Posterior vena cava (tissue), 2 donors: ENCODE measurements at places on chromosomes 3 and 15. TPM values are rescaled to one million over a fixed set of nuclear protein-coding genes. Genes with fewer than 3 reads are reported as not detected.

- DNase-seq, result no peak
Observed at GRCh38 chr15:35702946-35703495, 157.1 kb upstream of the DPH6 start.

GRCh38 chr3:141863491-141863890 lies 13.0 kb upstream of the ATP1B3 start:
- DNase-seq, result no peak

GRCh38 chr15:69843276-69843899 lies 254.3 kb downstream of the TLE3 start:
- no peak for DNase-seq

- no peak for DNase-seq
Observed at GRCh38 chr3:30535525-30535924, 70.9 kb upstream of the TGFBR2 start.

DNA sequence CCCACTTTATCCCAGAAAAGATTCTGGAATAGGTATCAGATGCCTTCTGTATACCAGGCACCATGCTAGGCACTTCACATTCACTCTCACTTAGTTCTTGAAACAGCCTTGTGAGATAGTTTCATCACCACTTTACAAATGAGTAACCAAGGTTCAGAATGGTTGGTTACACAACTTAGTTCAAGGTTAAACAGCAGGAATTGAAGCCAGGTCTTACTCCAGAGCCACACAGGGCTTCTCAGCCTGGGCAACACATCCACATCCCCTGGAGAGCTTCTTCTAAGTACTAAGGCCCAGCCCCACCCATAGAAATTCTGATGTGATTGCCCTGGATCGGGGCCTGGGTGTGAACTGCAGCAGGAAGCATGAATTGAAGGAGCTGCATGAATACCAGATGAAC lies 18.6 kb downstream of the WHAMM start:
- DNase-seq, result no peak

GRCh38 chr3:38151667-38152265 lies 13.3 kb downstream of the MYD88 start:
- DNase-seq, result no peak

DNA sequence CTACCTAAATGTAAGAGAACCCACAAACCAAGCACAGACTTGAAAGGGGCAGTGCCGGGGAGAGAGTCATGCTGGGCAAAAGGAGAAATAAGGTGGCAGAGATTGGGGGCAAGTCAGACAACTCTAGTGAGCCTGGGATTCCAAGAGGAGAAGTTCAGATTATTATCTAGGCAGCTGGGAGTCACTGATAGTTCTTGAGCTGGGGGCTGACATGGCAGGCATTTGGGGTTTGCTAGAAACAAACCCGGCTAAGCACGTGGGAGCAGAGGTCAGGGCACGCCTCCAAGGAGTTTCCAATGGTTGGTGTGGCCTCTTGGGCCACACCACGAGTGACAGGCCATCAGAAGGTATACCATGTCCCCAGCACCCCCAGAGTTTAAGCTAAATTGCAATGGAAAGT lies 27.6 kb downstream of the SLC6A6 start:
- DNase-seq, result no peak

DNA sequence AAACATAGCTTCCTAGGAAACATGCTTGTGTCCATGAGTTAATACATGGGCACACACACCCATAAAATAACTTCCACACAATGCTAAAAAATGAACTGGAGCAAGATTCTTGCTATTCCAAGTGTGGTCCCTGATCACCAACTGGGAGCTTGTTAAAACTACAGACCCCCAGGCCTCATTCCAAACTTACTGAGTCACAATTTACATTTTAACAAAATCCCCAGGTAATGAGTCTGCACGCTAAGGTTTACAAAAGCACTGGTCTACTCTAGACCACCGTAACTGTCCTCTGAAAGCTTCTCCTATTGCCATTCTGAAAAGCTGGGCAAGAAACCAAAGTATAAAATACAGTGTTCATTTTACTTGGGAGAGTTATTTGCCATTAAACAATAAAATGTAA lies 45.4 kb downstream of the IGF2BP2 start:
- DNase-seq, result no peak

DNA sequence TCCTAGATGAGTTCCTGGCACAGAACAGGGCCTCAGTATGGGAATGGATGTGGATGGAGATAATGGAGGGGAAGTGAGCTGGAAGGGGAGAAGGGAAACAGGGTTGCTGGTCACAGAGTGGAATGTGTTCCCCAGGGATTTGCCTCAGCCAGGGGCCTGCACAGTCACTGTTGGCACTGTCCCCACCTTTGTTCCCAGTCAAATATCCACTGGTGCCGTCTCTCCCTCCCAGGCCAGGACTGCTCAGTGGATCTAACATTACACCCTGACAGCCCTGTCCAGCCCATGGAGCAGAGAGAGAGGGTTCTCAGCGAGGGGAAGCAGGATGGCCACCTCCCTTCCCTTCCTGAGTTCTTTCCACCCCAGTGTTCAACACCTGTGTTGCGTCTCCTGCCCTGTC lies 1.5 kb upstream of the PPP1R2 start:
- no peak for DNase-seq

- DNase-seq, result no peak
Observed at GRCh38 chr15:64017591-64018163, 28.6 kb downstream of the DAPK2 start.

GRCh38 chr3:69122403-69122802 lies at the start of gene LMOD3:
Gene LMOD3, minus strand, starts transcription at chr3:69122595. Its CDS starts 209 bp downstream, at chr3:69122386.
- no peak for DNase-seq

- DNase-seq, result no peak
Observed at GRCh38 chr15:80787316-80787715, 8.1 kb downstream of the CEMIP start.

GRCh38 chr3:175238801-175239200 lies 379.7 kb downstream of the NAALADL2 start:
- DNase-seq, result no peak

- no peak for DNase-seq
Observed at GRCh38 chr15:69830430-69830829, 267.3 kb downstream of the TLE3 start.

DNA sequence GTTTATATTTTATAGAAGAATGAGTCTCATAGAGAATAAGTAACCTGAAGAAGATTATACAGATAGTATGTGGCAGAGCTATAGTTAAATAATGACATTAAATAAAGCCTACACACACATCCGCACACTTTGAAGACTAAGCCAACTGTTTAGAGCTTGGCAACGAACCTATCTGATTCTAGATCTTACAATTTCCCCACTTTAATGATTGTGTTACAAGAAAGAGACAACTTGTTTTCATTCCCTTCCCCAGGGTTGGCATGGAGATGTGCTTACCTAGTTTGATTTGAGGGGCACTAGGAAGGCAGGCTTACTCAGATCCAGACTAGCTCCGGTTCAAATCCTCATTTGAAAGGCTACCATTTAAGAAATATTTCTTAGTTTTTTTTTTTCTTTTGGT lies 61.9 kb upstream of the CBLB start:
- DNase-seq, result no peak

DNA sequence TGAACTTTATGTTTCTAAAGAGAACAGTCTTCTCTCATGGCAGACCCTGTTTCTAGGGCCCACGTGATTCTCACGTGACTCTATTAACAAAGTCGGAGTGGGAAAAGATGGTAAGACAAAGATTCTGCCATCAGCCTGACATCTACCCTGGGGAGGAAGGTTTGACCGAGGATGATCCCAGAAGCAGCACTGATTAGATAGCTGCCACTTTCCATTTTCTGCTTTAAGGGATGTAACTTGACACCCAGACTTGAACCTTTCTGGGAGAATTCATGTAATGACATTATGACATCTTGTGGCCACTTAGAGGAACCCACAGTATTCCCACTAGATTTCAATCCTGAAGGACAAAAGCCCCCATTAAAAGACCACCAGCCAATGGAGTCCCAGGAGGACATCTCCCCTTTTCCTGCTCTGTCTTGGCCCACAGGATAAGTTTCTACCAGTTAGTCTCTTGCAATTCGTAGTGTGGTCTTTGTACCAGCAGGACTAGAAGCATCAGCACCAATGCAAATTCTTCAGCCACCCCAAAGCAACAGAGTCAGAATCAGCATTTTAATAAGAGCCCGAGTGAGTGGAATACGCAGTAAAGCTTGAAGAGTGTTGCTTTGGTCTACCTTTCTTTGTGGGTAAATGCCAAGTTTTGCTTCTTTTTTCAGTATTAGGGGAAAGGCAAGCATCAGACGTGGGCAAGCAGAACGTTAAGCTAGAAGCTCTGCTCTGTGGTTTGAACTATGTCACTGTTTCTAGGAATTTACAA lies 480.5 kb upstream of the PROK2 start:
- no peak for DNase-seq

- no peak for DNase-seq
Observed at GRCh38 chr3:158882445-158882844, 80.6 kb downstream of the MFSD1 start.

Gene ITPKA
- total RNA-seq, result 0.33 TPM

Gene PTH1R
- 17.9 TPM for total RNA-seq

Gene SCG5
- total RNA-seq, result 21.2 TPM
